ENCODE measurements at places on chromosomes 12 and 14. TPM values are rescaled to one million over a fixed set of nuclear protein-coding genes. Genes with fewer than 3 reads are reported as not detected.

Gene PLXNC1
- 4.0 TPM for total RNA-seq

Gene ZNF384
- 15.9 TPM for total RNA-seq

GRCh38 chr12:52207106-52207505 lies 15.3 kb upstream of the KRT80 start:
- no peak for DNase-seq

DNA sequence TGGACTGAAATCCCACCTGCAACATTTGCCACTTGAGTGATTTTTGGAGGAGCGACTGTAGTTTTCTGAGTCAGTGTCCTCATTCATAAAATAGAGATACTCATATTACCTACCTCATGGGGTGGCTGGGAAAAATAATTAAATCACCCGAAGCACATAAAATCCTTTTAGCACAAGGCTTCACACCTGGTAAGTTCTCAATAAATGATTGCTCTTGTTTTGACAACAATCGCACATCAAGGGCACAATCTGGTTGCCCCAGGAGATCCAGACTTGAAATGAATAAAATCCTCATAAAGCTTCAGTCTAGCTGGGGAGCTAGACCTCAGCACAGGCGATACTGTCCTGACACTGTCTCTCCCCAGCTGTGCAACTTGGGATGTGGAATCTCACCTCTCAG lies 76.0 kb upstream of the CCDC60 start:
- no peak for DNase-seq

GRCh38 chr12:68148261-68148951 lies 11.1 kb downstream of the IFNG start:
- DNase-seq, result no peak
